Stimulated activated CD4-positive, alpha-beta T cell treated with anti-CD3 and anti-CD28 coated beads, Interleukin-15, amount 100 ng/mL, for 1 hour (primary cell): ENCODE measurements at places on chromosomes 5 and 9.

GRCh38 chr5:110012145-110012544, 322.4 kb downstream of the MAN2A1 start:
- DNase-seq: no peak

- no peak for DNase-seq
These were observed 13.1 kb upstream of the SLC12A7 start for GRCh38 chr5:1125030-1125357.

DNA sequence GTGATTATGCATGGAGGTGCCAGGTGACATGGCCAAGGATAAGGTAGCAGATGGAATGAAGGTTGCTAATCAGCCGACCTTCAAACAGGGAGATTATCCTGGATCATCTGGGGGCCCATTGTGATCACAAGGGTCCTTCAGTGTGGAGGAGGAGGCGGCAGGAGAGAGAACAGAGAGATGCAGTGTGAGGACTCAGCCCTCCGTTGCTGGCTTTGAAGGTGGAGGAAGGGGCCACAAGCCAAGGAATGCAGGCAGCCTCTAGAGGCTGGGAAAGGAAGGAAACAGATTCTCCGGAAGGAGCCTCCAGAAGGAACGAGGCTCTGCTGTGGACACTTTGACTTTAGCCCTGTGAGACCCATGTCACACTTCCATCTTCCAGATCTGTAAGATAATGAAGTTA, 27.4 kb upstream of the EEIG1 start:
- no peak for DNase-seq

GRCh38 chr9:87518702-87519335, 21.2 kb downstream of the DAPK1 start:
- DNase-seq: no peak

GRCh38 chr5:151901611-151902010, 23.0 kb downstream of the GLRA1 start:
- no peak for DNase-seq

DNA sequence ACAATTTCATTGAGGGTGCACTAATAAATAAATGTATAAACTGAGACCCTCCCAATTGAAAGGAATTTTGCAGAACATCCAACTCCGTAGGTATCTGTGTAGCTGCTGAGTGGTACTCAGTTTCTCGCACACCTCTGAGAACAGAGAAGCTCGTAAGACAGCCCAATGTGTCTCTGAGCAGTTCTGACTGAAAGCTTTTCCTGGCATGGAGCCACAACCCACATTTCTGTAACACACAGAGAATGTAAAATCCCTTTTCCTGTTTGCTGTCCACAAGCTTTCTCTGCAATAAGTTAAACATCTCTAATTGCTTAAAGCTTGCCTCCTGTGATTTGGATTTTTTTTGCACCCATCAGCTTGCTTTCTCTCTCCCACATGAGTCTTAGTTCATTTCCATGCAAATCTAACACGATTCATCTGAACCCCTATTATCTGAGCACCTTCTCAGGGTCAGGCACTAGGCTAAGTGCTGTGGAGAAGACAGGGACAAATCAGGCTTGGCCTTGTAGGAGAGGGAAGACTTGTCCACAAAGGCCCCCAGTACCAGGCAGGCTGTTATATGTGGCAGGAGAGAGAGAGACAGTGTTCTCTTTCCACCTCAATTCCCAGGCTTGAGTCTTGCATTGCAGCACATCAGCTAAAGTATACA, 44.2 kb upstream of the COL15A1 start:
- no peak for DNase-seq

- no peak for DNase-seq
These were observed 50.2 kb upstream of the DAB2IP start for GRCh38 chr9:121601194-121601593.

- DNase-seq: no peak
These were observed 301.7 kb upstream of the PCSK5 start for GRCh38 chr9:75588808-75589207.

DNA sequence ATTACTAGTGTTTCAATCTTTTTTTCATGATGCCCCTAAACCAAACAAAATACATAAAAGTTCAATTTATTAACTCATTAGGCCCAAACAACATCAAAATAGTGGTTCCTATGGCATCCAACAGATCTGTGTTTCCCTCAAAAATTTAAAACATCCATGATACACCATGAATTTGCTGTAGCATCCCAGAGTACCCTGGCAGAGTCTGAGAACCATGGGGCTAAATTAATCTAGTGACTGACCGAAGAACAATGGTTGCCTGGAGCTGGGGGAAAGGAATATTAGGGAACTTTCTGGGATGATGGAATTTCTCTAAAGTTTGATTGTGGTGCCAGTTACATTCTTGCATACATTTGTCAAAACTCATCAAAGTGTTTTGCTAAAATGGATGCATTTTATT, 79.5 kb upstream of the TRIO start:
- no peak for DNase-seq

GRCh38 chr5:78716206-78716605, 67.6 kb upstream of the LHFPL2 start:
- DNase-seq: no peak

DNA sequence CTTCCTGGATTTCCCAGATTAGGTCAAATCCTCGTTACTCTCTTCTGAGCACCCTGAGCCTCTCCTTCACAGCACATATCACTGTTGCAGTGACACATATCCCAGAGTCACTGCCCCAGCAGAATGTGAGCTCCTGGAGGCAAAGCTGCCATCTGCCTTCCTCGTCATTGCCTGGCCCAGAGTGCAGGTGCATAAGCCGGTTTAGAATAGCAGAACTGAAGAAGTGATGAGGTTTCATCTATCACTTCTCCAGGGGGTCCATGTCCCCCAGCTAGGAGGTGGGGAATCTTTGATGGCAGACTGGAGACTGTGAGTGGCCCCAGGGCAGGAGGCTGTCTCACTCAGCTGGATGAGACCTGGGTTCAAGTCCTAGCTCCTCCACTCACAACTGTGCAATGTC, 25.8 kb downstream of the NIPAL4 start:
- no peak for DNase-seq

DNA sequence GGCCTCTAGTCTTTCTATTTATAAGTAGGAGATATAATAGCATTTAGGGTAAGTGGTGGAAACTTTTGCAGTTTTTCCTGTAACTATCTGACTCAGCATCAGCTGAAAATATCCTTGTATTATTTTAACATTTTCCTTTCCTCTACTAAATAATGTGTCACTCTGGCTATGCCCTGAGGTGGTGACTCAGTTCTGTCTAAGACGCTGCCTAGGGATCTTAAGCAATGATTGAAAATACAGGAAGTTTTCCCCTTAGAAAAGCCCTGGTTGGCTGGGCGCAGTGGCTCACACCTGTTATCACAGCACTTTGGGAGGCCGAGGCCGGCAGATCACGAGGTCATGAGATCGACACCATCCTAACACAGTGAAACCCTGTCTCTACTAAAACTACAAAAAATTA, 9.3 kb upstream of the EDIL3 start:
- DNase-seq: no peak

DNA sequence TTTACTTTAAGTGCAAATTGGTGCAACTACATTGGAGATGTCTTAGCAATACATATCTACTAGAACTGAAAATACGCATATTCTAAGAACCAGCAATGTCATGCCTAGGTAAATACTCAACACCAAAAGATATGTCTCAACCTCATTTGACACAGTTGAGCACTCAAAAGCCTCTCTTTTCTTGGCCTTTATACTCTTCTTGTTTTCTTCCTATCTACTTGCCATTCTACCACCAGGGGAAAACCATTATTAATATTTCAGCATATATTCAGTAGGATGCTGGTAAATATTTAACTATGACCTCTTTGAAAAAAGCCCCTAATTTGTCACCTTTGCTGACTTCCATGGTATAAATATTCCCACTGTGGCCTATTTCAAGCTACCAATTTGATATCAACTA, 443.8 kb downstream of the LRRC70 start:
- DNase-seq: no peak

DNA sequence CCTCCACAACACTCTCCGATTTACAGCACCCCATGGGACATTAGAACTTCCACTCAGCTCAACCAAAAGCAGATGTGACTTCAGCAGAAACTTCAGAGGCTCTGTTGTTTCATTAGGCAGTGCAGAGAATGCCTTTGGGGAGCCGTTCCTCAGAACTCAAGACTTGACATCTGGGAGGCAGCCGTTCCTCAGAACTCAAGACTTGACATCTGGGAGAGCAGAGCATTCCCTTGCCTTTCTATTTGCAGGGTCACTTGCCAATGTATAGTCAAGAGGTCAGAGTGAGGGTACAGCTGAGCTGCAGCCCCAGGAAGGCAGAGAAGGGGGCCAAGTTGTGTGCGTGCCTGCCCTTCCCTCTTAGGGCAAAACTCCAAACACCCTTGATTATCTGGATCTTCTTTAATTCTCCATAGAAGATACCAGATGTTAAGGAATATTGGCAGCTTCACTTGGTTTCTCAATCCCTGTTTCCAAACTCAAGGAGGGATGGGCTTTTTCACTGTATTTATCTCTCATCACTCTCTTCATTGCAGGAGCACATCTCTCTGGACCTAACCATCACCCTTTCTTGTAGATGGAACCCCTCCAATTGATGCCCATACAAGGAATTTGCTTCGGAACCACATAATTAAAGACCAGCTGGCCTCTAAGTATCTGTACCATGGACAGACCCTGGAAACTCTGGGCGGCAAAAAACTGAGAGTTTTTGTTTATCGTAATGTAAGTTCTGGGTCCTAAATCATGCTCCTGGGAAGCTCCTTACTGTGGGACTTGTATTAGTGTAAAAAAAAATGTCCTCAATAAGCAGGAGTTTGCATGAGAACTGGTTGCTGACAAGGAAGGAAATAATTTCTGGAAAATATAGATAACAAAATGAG, 25.6 kb downstream of the TGFBI start:
- DNase-seq: no peak

DNA sequence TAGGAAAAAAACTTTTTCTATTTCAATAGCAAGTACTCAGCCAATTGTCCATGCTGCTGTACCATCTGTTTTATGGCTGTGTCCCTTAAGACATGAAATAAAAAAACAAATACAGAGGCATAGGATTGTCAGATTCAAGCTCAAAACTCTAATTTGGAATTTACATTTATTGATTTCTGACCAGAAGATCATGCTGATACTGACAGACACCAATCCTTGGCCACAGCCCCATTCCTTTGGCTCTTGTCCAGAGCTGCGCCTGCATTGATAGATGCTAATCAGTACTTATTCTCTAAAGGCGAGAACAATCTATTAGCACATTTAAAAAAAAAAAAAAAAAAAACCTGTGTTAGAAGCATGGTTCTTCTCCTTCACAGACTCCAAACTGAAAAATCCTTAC, 384.6 kb downstream of the TMEM232 start:
- DNase-seq: no peak

DNA sequence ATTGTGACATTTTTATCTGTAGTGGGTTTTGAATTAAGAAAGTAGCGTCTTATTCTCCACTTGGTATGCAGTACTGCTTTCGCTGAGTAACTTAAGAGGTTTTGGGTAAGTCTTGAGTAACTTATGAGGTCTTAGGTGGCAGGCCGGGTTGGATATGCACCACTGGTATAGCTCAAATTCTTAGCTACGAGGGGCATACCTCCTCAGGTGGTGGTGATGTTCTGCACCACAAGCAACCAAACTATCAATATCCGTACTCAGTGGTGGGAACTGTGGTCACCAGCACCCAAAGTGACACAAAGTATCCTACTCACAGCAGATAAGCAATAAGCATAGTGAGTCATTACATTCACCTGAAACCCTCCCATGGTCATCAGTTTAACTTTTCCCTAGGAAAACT, 13.7 kb downstream of the SMC2 start:
- no peak for DNase-seq

GRCh38 chr5:87413343-87413645, 564 bp upstream of the CCNH start:
- no peak for DNase-seq

GRCh38 chr5:122770477-122770876, 4.4 kb upstream of the SNX2 start:
- no peak for DNase-seq

DNA sequence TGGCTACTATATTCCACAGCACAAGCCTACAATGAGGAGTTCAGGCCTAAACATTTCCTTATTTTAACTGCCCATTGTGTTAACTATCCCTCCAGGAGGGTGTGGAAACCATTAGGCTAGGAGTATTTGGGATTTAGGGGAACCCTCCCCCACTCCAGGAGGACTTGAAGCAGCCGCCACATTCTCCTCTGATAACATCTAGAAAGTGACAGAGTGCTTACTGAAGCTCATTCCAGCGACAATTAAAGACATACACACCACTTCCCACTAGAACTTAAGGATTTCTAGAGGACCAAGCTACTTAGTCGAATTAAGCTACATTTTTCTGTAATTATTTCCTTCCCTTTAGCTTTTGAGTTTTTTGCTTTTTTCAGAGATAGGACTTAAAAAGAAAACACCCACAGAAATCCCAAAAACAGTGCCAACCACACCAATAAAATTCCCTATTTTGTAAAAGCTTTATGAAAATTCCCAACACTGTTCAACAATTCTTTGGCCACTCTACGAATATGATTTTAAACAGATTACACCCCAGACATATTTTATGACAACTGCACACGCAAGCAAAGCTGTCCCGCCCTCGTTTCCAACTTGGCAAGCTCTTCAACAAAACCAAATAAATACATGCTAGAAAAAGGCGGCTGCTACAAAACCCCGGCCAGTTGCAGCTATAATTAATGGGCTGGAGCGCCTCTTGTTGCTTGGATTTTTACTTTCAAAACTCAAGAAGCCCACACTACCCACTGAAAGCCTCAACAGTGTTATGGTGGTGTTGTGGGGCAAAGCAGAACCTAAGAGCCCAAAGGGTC, 4.5 kb downstream of the ROR2 start:
- DNase-seq: no peak

- no peak for DNase-seq
These were observed 353.3 kb downstream of the MAN2A1 start for GRCh38 chr5:110043025-110043424.
